Fibroblast of villous mesenchyme (primary cell): ENCODE measurements at places on chromosomes 2 and 18. TPM values are rescaled to one million over a fixed set of nuclear protein-coding genes. Genes with fewer than 3 reads are reported as not detected.

IGFBP5 gene
- total RNA-seq, result 644 and 754 TPM in 2 replicates

DNA sequence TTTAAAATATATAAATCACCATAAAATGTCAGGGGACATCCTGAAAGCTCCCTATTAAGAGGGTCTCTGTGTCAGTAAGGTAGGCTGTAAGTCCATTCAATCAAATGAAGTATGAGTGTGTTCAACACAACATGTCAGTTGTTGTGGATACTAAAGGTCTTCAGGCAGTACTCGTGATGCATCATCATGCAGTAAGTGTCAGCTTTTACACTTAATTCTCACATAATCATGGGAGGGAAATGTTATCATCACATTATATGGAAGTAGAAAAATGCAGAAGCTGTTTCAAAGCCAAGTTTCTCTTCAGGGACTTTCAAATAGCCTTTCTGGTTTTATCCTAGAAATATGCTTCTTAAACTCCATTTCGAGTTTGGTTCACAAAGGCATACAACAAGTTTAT, 477.1 kb upstream of the ID2 start:
- no peak for DNase-seq

DNA sequence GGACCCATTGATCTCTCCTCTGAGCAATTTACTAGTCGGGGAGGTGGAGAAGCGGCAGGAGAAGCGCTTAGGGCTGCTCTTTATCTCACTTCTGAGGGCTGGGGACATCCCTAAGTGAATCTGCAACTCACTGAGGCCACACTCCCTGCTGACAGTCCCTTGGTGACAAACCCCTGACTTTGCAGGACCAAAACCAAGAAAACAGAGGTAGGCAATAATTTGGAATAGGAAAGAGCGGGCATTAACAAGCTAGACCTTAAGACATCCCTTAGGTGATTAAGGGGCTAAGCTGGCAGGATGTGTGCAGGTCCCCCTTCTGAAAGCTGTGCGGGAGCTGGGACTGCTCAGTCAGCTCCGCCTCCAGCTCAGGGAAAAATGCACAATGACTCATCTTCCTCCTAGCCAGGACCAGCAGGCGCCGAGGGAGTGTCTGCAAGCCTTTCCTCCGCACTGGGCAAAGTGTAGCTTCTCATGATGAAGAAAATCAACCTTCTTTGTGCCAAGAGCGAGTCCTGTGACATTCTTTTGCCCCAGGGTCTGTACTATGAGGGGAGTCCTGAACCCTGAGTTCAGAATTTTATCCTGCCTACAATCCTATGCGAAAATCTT, 63.3 kb downstream of the BOD1L2 start:
- DNase-seq, result peak; percentile 28

DNA sequence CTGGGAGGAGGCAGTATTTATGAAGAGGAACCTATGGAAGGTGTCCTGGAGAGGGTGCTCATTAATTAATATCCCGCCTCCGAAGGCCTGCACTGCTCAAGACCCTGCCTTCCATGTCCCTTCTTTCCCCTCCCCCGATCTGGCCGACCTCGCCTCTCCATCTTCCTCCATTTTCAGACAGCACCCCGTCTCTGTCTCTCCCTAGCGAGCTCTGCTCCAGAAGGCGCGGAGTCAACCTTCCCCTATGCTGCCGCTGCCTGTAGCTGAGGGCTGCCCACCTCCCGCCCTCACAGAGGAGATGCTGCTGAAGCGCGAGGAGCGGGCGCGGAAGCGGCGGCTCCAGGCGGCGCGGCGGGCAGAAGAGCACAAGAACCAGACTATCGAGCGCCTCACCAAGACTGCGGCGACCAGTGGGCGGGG, 1.1 kb upstream of the WBP1 start:
- no peak for DNase-seq

GRCh38 chr2:54672590-54673456, 50.6 kb upstream of the EML6 start:
- peak; percentile 34 for DNase-seq

DNA sequence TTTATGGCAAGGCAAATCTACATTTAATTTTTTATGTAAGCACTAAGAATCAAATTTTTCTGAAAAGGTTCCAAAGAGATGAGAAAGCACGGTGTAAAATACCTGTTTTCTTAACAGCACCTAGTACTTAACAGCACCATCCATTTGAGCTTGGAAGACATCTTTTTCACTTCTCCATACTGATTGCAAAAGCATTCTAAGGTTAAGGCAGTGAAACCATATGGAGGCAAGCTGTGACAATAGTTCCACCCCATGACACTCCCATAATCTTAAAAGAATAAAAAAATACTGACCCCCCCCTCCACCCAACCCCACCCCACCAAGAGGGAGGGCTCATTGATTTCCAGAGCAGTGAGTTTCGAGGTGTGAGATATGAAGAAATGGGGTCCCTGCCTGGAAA, 60.6 kb downstream of the ZCCHC2 start:
- DNase-seq, result no peak

- DNase-seq, result no peak
Observed at GRCh38 chr2:10579441-10579840, 110.3 kb downstream of the NOL10 start.

- no peak for DNase-seq
Observed at GRCh38 chr18:79596446-79597175, 83.0 kb upstream of the CTDP1 start.

DNA sequence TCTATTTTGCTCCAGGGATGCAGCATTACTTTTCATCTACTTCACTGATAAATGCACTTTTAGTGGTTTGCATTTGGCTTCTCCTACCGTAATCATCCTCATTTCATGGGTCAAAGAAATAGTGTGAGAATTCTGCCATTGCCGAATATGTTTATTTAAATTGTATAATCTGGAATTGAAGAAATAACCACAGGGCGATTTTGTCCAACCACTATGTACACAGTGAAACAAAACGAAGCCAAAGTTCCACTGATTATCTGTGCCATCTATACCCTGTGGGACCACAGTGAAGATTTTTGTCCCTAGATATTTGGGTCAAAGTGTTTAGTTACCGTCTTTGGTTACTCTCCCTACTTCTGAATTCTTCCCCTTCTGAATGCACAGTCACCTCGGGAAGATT, 888.6 kb upstream of the NRXN1 start:
- DNase-seq, result no peak

- DNase-seq, result no peak
Observed at GRCh38 chr2:196213252-196213980, 42.0 kb upstream of the STK17B start.

- DNase-seq, result peak; percentile 68
Observed at GRCh38 chr2:173355132-173355865, 627 bp downstream of the CDCA7 start.

- DNase-seq, result no peak
Observed at GRCh38 chr2:68316111-68316510, 3.6 kb downstream of the CNRIP1 start.

DNA sequence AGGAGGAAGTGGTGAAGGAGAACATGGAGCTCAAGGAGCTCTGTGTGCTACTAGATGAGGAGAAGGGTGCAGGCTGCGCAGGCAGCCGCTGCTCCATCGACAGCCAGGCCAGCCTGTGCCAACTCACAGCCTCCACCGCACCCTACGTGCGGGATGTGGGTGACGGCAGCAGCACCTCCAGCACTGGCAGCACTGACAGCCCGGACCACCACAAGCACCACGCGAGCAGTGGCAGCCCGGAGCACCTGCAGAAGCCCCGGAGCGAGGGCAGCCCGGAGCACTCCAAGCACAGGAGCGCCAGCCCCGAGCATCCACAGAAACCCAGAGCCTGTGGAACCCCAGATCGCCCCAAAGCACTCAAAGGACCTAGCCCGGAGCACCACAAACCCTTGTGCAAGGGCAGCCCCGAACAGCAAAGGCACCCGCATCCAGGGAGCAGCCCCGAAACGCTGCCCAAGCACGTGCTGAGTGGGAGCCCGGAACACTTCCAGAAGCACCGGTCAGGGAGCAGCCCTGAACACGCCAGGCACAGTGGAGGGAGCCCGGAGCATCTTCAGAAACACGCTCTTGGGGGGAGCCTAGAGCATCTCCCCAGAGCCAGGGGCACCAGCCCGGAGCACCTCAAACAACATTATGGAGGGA, 9.0 kb downstream of the CCDC85A start:
- DNase-seq, result no peak

DNA sequence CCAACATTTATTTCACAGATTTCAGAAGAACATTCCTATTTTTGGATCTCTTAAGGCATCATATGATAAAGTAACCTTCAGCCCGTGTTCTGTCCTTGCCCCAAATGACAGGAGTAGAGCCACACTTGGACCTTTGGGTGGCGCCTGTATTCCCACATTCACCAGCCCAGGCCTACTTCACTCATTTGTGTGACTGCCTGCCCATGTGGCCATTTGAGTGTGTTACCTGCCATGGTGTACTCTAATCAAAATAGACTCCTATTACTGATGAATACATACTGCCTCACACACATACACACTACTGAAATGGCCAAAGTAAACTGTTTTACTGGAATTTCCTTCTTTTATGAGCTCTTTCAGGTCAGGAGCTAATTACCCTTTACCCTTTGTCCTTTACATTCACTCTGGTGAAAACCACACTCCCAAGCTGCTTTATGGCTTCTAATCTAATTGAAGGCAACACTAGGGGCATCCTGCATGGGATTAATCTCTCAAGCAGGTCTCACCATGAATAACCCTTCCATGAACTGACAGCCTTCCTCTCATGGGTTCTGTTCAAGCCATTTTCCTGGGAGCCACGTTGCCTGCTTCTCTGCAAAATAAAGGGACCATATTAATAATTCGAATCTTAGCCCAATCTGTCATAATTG, 271.0 kb upstream of the GALNT5 start:
- DNase-seq, result no peak
